ENCODE measurements at places on chromosomes 3 and 15.

DNA sequence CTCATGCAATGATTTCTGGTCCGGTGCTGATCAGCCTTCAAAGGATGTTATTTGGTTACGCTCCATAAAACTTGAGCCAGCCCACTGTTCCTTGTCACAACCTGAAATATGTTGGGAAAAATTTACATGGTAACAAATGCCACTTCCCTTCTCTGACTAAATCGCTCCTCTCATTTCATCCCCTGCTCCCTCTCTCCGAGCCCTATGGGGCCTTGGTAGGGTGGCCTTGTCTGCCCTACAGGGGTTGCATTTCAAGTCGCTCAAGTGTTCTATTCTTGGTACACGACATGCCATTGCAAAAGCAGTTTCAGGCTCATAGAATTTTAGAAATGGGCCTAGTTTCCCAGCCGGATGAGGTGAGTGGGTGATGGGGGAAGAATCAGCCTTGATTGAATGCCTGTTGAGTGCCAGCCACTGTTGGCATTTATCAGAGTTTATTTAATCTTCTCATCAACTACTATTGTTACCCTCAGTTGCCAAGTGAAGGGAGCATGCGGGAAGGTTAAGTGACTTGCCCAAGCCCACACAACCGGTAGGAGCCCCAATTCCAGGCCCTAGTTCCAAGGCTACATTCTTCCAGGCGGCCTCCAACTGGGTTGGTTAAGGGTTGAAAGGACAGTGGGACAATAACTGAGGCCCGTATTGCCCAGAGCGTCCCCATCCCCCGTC lies 961 bp upstream of the ABHD2 start:
- no peak for DNase-seq

- DNase-seq: no peak
Measured at GRCh38 chr3:160081958-160082533, 93.4 kb downstream of the IL12A start.

- DNase-seq: no peak
Measured at GRCh38 chr3:162007722-162008121, 511.1 kb downstream of the OTOL1 start.

DNA sequence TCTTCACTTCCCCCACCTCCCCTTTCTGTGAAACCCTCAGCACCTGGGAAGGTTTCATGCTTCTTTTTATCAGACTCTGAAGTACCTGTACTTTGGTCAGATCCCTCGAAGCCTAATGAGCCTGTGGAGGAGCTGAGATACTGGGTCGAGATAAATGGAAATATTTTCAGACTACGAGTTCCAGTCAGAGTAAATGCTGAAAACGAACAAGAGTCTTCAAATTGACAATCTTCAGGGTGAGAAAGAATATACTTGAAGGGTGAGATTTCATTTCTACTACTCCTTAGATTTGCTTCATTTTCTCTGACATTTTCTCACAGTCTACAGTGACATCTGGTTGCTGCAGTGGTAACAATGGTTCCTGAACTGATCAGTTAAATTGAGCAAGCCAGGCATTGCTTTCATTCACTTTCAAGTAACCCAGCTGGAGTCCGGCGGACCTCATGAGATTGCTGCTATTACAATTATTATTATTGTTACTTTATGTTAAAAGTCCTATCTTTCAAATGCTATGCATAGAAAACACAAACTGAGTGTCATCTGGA lies 337.2 kb downstream of the VGLL3 start:
- DNase-seq: no peak

DNA sequence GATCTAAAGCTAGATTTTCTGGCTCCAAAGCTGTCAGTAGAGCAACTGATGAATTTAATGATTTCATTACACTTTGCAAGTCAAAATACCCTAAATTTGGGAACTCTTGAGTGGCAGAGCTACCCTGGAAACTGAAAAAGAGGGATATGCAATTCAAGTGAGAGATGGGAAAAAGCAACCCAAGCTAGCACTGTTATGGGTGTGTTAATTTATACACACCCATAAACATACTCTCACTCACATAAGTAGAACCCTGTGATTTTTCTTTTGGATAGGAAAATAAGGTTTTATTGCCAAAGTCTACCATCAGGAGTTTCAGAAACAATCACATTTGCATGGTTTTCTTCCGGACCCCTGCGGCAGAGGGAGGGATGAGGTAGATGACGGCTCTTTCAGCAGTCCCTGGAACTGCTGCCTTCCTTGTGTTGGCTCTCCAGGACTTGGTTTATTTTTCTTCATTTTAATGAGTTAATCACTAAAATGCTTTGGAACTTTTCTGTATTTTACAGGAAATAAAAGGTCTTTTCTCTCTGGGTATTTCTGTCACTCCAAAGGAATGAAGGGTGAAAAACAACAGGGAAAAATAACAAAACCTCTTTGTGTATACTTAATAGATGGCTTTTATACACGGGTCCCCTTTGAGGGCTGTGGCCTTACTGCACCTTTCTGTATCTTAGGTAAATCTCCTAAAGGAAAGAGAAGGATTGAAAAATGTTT lies 63.8 kb downstream of the TTC23 start:
- DNase-seq: no peak

- DNase-seq: no peak
Measured at GRCh38 chr3:159245871-159246270, 444.0 kb downstream of the MFSD1 start.

GRCh38 chr3:126827121-126827520 lies 123.1 kb downstream of the CHCHD6 start:
- no peak for DNase-seq

- no peak for DNase-seq
Measured at GRCh38 chr15:83657549-83657948, 3.6 kb downstream of the ADAMTSL3 start.

- no peak for DNase-seq
Measured at GRCh38 chr15:74502301-74502700, 38.7 kb upstream of the ARID3B start.

GRCh38 chr3:195895861-195896360 lies 12.4 kb downstream of the TNK2 start:
- peak; percentile 58 for DNase-seq

DNA sequence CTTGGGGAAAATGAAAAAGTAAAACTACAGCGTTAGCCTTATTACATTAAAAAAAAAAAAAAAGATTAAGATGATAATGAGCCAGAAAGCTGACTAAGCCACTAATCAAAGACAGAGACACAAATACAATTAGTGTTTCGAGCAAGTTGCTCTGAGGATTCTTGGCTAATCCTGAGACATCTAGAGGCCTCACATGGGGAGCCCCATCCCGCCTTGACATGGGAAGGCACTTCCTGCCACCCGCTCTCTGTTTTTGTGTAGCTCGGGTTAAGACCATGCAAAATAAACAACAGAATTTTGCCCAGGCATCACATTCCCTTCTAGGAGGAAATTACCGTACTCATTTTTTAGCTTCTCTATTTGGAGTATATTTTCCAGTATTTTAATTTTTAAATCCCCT lies 15.3 kb downstream of the HESX1 start:
- DNase-seq: no peak

DNA sequence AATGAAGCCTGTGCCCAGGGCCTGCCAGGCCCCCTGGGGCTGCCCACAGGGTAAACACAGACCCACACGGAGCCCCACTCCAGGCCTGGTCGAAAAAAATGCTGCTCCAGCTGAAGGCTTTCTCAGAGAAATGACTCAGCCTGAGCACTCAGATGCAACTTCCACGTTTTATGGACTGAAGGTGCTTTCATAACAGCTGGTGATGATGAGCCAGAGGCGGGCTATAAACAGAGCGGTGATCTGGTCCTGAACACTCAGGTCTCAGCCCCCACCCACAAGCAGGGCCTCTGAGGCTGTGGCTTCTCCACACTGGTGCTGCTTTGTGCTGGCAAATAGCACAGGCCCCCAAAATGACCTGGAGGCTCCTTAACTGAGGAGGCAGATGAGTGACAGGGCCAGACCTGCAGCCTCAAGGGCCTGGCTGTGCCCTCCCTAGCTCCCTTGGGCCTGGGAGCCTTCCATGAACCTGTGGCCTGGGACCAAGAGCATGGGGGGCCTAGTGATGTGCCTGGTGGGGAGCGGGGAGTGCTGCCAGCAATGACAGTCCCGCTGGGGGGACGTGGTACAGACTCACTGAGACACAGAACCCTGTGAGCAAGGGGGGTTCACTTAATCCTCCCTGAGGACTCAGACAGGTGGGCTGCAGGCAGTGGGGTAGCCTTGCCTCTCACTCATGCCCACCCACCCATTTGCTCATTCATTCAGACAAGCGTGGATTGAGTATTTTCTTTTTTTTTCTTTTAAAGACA lies 23.0 kb upstream of the FURIN start:
- DNase-seq: peak; percentile 71

DNA sequence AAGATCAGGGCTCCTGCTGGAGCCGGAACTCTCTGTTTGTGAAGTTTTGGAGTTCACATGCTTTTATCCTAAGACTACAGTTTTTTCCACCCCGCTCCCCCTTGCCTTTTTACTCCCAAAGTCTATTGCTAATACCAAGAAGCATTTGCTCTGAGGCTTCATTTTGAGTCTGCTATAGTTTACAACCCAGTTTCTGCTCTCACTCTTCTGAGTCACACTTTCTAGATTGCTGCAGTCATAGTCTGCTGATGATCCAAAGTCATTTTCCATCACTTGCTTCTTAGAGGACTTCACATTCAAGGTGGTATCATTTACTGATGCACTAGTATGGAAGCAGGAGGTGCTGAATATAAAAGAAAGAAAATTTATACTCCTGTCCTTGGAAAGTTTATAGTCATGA lies 937.4 kb downstream of the IGSF11 start:
- DNase-seq: no peak

GRCh38 chr3:172087602-172088580 lies 48.5 kb downstream of the FNDC3B start:
- DNase-seq: no peak

- DNase-seq: no peak
Measured at GRCh38 chr15:39128746-39129145, 452.1 kb upstream of the THBS1 start.

All from stimulated activated CD8-positive, alpha-beta memory T cell treated with anti-CD3 and anti-CD28 coated beads, Interleukin-2, amount 100 ng/mL, for 48 hours (primary cell).